ENCODE measurements at places on chromosomes 5 and 9.

- no peak for DNase-seq
These were observed 17.1 kb downstream of the IGIP start for GRCh38 chr5:140142856-140143255.

GRCh38 chr5:136018814-136019783, 9.7 kb upstream of the TGFBI start:
- DNase-seq, result no peak

GRCh38 chr9:131812116-131812790, 72.4 kb upstream of the RAPGEF1 start:
- no peak for DNase-seq

DNA sequence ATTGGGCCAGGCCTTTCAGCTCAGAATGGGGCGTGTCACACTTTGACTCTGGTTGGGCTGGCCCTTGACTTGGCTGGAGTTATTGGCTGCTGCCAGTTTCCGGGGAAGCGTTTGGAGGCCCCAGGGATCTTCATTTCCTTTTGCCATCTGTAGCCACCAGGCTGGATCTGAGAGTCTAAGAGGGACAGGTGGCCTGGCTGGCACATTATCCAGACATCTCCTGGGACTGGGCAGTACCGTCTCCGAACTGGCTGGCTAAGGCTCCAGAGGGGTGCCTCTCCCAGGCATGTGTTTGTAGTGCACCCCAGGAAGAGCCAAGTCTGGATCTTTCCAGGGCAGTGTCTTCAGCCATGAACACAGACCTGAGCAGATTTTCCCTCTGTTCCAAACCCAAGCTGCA, 9.7 kb upstream of the JADE2 start:
- DNase-seq, result no peak

GRCh38 chr9:22030101-22030598, 21.0 kb upstream of the CDKN2B start:
- DNase-seq, result no peak

DNA sequence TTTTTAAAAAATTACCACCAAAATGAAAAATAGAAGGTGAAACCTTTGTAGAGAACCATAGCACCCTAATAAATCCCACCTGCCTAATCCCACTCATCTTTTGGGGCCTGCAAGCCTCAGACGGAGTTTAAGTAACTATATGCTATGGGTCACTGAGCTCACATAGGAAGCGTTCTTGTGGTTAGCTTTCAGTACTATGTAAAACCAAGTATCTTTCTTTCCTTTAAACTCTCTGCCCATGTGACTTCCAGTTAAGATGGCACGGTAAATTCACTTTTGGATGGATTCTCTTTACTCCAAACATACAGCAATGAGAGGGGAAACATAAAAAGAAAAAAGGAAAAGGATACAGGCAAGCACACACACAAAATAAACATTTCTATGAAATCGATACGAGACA, 50.9 kb downstream of the FANCC start:
- no peak for DNase-seq

DNA sequence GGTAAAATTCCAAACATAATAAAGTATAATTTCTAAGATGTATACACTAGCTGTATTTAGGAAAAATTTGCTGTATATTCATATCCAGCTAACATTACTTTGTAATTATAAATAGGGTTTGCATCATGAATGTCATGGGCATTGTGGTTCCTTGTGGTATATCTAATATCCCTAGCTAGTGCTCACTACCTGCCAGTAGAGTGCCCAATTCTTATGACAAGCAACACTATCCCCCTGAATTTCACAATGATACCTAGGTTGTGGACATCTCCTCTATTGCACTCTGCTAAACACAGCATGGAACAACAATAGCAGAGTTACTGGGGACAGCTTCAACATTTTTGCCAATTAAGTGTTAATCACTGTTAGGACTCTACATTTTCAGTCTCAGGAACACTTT, 1656.5 kb downstream of the EFNA5 start:
- DNase-seq, result no peak

GRCh38 chr5:132162945-132163344, 64.7 kb downstream of the P4HA2 start:
- DNase-seq, result no peak

- DNase-seq, result no peak
These were observed 209.1 kb downstream of the NR2F1-AS1 start for GRCh38 chr5:93371893-93372292.

- DNase-seq, result no peak
These were observed 324.5 kb upstream of the ZNF608 start for GRCh38 chr5:125070961-125071360.

DNA sequence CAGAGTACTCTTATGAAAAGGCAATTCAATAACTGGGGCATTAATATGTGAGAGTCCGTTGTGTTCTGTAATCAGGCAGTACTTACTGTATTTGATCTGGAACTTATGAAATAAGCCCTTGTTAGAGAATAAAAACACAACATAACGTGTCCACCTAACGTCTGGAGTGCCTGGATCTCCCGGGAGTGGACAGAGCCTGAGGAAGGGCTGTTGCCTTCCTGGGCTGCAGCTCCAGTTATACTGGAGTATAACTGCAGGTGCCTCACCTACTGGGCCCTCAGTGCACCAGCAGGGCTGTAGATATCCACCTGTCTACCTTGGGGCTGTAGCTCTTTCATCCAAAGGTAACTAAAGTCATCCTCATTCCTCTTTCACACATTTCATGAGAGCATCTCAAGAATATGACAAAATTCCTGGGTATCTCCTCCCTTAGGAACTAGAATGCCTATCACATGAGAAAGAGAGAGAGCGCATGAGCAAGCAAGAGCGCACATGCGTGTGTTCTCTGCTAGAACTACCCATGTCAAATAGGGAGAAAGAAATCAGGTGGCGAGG, 200.1 kb downstream of the GAPVD1 start:
- no peak for DNase-seq

GRCh38 chr5:135426102-135427082, 20.8 kb downstream of the DCANP1 start:
- DNase-seq, result no peak

DNA sequence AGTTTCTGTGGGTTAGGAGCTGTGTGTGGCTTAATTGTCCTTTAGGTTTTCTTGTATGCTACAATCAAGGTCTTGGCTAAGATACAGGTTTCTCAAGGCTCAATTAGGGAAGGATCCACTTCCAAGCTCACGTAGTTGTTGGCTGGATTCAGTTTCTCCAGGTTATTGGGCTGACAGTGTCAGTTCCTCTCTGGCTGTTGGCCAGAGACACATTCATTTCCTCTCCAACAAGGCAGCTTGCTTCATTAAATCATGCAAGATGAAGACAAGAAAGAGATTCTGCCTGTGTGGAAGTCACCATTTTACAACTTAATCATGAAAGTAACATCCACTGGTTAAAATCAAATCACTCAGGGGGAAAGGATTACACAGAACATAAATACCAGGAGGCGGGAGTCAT, 275.7 kb upstream of the KIF2A start:
- no peak for DNase-seq

- DNase-seq, result no peak
These were observed 37.4 kb upstream of the ALDH1B1 start for GRCh38 chr9:38355115-38355514.

DNA sequence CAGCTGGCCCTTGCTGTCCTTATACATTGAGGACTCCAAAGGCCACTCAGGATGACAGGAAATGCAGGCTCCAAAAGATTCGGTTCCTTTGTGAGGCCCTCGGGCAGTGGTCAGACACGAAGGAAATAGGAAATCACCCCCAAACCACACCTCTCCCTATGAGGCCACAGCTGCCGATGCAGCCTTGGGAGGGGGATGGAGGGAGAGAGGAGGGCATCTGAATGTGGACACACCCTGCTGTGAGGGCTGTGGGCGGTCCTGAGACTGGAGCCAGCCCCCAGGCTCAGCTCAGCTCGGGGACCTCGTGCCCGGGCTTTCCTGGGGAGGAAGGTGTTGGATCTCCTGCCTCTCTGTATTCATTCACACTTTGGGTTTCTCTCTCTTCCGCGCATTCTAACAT, 2.7 kb upstream of the CLPTM1L start:
- no peak for DNase-seq

DNA sequence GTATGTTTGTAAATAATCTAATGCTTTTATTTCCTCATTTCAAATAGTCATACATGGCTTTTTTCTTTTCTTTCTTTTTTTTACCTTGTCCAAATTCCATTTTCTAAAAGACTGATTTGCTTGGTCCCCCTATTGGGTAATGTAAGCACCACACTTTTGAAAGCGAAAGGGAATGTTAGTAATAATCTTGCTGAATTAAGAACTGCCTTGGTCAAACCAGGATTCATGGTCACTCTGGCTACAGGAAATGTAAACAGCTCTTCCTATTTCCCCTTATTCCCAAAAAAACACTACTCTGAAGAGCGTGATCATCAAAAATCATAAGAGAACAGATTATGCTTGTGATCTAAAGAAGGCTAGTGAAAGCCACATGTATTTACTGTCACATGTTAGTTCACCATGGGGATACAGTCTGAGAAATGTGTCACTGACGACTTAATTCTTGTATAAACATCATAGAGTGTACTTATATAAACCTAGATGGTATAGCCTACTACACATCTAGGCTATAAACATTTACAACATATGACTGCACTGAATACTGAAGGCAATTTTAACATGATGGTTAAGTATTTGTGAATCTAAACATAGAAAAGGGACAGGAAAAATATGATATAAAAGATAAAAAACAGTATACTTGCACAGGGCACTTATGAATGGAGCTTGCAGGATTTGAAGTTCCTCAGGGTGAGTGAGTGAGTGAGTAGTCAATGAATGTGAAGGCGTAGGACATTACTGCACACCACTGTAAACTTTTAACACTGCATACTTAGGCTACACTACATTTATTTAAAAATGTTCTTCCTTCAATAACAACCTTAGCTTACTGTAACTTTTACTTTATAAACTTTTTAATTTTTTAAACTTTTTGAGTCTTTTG, 75.3 kb downstream of the HMGCR start:
- no peak for DNase-seq

GRCh38 chr9:69946800-69947437, 96.7 kb upstream of the MAMDC2 start:
- DNase-seq, result no peak

DNA sequence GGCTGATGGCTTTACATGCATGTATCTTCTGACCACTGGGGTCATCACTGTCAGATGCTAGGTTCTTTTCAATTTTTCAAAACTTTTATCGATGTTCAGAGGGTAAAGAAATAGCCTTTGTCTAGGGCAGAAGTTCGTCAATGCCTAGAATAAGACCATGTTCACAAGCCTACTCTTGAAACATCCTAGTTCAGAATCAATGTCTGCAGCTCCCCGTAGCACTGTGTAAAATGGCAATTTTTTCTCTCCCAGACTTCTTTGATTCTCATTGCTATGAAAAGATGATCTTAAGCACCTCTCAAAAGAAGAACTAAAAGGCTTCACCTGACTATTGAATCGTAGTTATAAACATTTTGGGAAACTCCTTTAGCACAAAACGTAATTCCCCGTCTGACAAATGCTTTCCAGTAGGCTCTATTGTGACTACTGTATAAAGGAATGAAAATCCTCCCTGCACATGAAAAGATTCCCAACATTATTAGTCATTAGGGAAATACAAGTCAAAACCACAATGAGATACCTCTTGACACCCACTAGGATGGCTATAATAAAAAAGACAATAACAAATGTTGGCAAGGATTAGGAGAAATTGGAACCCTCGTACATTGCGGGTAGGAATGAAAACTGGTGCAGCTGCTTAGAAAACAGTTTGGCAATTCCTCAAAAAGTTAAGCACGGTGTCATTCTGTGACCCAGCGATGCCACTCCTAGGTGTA, 263.5 kb downstream of the ARHGAP26 start:
- no peak for DNase-seq
